Immature natural killer cell (primary cell): ENCODE measurements at places on chromosomes 12 and 14. TPM values are rescaled to one million over a fixed set of nuclear protein-coding genes. Genes with fewer than 3 reads are reported as not detected.
A peak's percentile ranks its signal among the peaks of the same experiment; 100 is the strongest.

GRCh38 chr12:67541625-67541991, 106.9 kb upstream of the DYRK2 start:
- no peak overlapping the region for H3K4me3 ChIP-seq
- no peak overlapping the region for H3K27ac ChIP-seq
- no peak for DNase-seq
- H3K36me3 ChIP-seq = no peaks in the 10 kb centered on the region
- no peaks in the 10 kb centered on the region for H3K27me3 ChIP-seq
- H3K4me1 ChIP-seq = peaks cover 7% of the 10 kb centered on the region

DNA sequence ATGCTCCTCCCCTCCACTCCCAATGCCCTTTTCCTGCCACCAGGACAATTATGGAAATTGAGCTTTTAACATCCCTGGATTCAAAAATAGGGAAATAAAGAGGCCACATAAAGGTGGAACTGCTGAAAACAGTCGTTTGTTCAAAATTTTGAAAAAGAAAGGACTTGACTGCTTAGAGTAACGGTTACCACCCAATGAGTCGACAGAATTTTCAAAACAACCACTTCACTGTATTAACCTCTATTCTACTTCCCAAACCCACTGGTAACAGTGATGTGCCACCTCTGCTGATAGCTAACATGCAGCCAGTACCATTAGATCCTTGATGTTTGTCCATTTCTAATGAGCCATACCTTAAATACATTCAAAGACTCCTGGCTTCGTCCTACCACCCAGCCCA, 4.9 kb downstream of the ST8SIA1 start:
- H3K27me3 ChIP-seq = peaks cover 5% of the 10 kb centered on the region
- DNase-seq = no peak
- no peaks in the 10 kb centered on the region for H3K36me3 ChIP-seq
- H3K27ac ChIP-seq = no peak overlapping the region
- peaks cover 7% of the 10 kb centered on the region for H3K4me1 ChIP-seq

DNA sequence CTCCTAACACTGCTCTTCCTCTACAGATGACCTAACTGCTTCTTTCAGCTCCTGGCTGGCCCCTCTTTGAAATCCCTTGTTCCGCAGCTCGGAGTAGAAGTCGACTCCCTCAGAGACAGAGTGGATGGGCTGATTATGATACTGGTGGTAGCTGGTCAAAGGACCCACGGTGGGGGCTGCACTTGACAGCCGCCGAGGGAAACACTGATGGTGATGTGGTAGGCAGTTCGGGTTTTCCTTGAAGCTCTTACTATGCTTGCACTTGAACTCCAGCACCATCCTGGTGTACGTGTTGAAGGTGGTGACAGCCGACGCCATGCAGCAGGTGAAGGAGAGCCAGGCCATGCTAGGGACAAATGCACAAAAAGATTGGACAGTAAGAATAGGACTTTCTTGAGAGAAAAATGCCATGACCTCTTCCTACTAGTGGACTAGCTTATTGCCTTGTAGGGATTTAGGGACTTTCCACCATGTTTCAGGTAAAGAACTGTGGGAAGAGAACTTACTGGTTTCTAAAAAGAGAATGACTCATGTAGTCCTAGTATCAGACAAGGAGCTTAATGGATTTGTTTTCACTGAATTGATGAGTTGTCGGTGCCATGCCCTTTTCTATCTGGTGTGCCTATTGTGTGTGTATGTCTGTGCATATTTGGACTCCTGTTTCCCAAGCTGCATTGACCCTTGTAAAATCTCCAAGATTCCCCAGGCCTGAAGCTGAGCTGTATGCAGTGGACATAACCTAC, 18.4 kb downstream of the GSG1 start:
- no peaks in the 10 kb centered on the region for H3K4me1 ChIP-seq
- no peaks in the 10 kb centered on the region for H3K27me3 ChIP-seq
- H3K4me3 ChIP-seq = no peak overlapping the region
- H3K27ac ChIP-seq = no peak overlapping the region

- no peaks in the 10 kb centered on the region for H3K4me1 ChIP-seq
- no peak overlapping the region for H3K4me3 ChIP-seq
- H3K27ac ChIP-seq = no peak overlapping the region
- H3K36me3 ChIP-seq = no peaks in the 10 kb centered on the region
Measured at GRCh38 chr12:739349-739748, 13.0 kb upstream of the WNK1 start.

PLEKHD1 gene
- 0.09 TPM for polyA plus RNA-seq

DNA sequence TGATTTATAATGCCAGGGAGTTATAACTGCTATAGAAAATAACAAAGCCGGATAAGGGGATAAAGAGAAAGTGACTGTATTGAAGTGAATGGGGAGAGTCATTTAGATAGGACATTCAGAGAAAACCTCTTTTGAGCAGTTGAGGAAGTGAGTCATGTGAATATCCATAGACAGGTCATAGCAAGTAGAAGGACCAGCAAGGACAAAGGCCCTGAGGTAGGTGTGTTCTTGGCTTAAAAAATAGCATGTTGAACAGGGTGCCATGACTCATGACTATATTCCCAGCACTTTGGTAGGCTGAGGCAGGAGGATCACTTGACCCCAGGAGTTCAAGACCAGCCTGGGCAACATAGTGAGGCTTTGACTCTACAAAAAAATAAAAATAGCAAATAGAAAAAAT, 51.5 kb upstream of the RAP1B start:
- DNase-seq = no peak
- no peak overlapping the region for H3K27ac ChIP-seq
- peaks cover 19% of the 10 kb centered on the region for H3K4me1 ChIP-seq
- peaks cover 3% of the 10 kb centered on the region for H3K27me3 ChIP-seq

- no peak for DNase-seq
- H3K27ac ChIP-seq = no peak overlapping the region
Measured at GRCh38 chr12:52892207-52892852, 12.5 kb downstream of the KRT8 start.

DNA sequence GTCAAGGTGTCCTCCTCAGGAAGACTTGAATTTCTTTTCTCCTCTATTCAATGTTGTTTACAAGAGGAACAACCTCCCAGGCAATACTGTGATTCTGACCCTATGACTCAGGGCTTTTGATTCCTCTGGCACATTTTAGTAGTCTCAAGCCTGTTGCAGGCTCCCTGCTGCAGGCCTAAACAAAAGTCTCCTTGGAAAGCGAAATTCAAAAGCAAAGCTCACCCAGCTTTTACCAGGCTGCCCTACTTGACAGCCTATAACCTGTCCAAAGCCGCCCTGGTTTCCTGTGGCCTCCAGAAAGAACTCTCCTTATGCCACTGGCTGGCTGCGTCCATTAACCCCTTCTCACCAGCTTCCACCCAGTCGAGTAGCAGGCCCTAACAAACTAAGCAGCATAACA, 11.6 kb downstream of the FGD6 start:
- H3K4me1 ChIP-seq = no peaks in the 10 kb centered on the region
- DNase-seq = no peak
- no peaks in the 10 kb centered on the region for H3K36me3 ChIP-seq
- no peak overlapping the region for H3K4me3 ChIP-seq
- no peak overlapping the region for H3K27ac ChIP-seq
- H3K27me3 ChIP-seq = peaks cover 2% of the 10 kb centered on the region

- peaks cover 2% of the 10 kb centered on the region for H3K27me3 ChIP-seq
- DNase-seq = no peak
- no peak overlapping the region for H3K27ac ChIP-seq
- H3K36me3 ChIP-seq = no peaks in the 10 kb centered on the region
- H3K4me3 ChIP-seq = no peak overlapping the region
Measured at GRCh38 chr12:15688202-15688736, 100.9 kb downstream of the EPS8 start.

DNA sequence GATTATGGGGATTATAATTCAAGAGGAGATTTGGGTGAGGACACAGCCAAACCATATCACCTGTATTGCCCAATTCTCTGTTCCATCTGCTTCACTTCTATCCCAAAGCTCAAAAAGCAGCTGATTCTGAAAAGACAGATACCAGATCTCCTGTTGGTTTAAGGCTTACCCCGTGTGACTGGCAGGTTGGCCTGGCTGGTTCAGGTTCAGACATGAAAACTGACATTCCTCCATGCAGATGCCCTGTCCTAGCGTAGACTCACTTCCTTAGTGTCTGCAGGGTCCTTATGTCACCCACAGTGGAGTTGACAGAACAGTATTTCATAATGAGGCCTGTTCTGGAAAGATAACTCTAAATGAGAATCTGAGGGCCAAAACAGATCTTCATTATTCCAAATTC, 61.1 kb upstream of the FLRT2 start:
- DNase-seq = no peak
- H3K27me3 ChIP-seq = peaks cover 4% of the 10 kb centered on the region
- H3K36me3 ChIP-seq = no peaks in the 10 kb centered on the region
- no peak overlapping the region for H3K4me3 ChIP-seq
- no peaks in the 10 kb centered on the region for H3K4me1 ChIP-seq

PHETA1 gene
- polyA plus RNA-seq = 5.5 TPM

DNA sequence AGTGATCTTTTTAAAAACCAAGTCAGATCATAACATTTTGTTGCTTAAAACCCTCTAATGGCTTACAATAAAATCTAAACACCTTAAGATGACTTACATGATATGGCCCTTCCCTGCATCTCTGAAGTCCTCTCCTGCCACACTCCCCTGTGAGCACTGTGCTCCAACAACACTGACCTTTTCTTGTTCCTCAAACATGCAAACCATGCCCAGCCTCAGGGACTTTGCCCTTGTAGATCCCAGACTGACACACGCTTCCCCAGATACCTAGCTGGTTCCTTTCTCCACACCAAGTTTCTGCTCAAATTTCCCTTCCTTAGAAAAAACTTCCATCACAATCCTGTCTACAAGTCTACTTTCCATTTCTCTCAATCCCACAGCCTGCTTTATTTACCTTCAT, 128.6 kb downstream of the IPO8 start:
- H3K27me3 ChIP-seq = no peaks in the 10 kb centered on the region
- H3K36me3 ChIP-seq = no peaks in the 10 kb centered on the region
- H3K4me3 ChIP-seq = no peak overlapping the region
- no peak for DNase-seq
- no peaks in the 10 kb centered on the region for H3K4me1 ChIP-seq

- H3K27me3 ChIP-seq = peaks cover 18% of the 10 kb centered on the region
- peak overlapping the region; percentile 97 for H3K27ac ChIP-seq
- DNase-seq = peak; percentile 42
- peaks cover 51% of the 10 kb centered on the region for H3K4me1 ChIP-seq
- peaks cover 14% of the 10 kb centered on the region for H3K36me3 ChIP-seq
Measured at GRCh38 chr12:121579190-121579791, 1.5 kb downstream of the KDM2B start.

DNA sequence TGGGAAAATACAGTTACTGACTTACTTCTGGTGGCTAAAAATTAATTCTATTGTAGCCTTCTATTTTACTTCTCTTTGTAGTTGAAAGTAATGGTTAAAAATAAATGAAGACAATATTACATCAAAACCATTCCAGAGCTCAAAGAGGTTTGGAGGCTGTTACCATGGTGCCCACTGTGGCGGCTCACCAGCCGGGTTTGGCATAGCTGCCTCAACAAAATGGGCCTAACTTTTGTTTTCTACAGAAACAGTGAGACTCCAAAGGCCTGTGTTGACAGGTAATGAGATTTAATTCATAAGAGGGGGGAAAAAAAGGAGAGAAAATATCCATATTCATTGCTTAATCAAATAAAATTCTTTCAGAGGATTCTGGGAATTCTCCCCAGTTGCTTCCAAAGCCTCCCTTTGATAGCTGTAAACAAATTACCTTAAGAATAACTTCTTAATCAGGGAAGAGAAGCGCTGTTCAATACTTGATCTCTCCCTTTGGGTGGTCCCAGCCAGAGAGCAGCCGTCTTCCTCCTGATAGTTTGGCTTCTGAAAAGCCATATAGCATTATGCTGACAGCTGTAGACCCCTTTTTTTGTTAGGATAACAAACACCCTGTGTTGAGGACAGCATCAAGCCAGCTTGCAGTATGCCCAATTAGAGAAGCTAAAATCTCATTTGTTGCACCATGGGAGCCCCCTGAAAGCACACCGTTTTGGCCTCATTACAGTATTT, 266.8 kb downstream of the NEDD1 start:
- H3K4me1 ChIP-seq = no peaks in the 10 kb centered on the region
- no peaks in the 10 kb centered on the region for H3K27me3 ChIP-seq
- H3K36me3 ChIP-seq = no peaks in the 10 kb centered on the region
- no peak for DNase-seq
- H3K4me3 ChIP-seq = no peak overlapping the region

DNA sequence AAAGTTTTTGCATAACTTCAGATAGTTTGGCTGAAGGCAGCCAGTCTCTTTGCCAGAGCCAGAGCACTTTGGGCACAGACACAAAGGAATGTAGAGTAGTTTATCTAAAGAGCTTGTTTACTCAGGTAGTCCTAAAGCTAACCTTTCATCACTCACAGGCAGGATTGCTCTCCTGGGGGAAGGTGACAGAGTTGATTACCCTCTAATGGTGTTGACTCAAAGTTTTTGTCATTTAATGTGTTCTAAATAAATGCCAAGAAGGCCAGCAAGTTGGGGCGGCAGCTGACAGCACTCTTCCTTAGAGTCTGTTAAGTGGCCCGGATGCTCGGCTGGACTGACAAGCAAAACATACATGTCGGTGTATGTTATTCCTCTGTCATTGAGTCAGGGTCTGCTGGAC, 9.3 kb upstream of the TAS2R46 start:
- peaks cover 12% of the 10 kb centered on the region for H3K4me1 ChIP-seq
- no peaks in the 10 kb centered on the region for H3K36me3 ChIP-seq
- H3K27me3 ChIP-seq = no peaks in the 10 kb centered on the region
- no peak for DNase-seq

DNA sequence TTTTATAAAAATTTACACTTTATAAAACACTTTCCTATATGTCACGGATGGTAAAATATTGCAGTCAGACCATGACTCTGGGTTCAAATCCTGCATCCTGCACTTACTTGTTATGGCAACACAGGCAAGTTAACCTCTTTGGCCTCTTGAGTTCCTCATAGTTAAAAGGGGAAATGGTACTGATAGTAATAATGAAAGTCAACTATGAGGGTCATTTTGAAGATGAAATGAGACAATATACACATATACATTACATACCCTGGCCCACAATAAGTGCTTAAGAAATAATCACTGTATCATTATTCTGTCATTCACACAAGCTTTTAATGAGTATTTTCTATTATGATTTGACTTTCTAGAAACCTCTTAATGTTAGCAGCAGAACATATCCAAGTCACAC, 64.4 kb downstream of the C12orf42 start:
- H3K36me3 ChIP-seq = no peaks in the 10 kb centered on the region
- H3K4me1 ChIP-seq = no peaks in the 10 kb centered on the region
- no peak for DNase-seq
- H3K27me3 ChIP-seq = no peaks in the 10 kb centered on the region

DBX2 gene
- polyA plus RNA-seq = not detected

GLI1 gene
- 0.33 TPM for polyA plus RNA-seq

DNA sequence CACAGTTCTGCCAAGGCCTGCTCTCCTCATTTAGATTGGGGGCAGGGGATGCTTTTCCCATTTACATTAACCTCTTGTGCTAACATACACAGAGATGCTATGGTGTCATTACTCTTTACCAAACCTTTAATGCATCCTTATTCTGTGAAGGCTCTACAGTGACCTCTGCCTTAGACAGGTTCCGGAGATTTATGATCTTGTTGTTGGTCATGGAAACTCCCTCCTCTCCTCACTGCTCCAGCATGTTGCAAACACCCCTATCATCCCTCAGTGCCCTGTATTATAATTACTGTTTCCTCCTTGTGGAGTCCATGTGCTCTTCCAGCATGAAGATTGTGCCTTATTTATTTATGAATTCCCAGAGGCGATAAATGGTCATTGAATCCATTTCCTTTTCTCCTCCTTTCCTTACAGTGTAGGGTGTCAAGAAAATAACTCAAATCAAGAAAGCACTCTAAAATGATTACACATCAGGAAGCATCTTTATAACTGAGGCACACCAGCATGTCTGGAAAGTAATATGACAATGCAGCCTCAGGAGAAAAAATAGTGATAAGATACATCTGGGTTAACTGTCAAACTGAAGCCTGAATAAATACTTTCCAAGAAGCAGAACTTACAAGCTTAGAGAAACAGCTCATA, 37.8 kb downstream of the RTN1 start:
- peaks cover 7% of the 10 kb centered on the region for H3K27me3 ChIP-seq
- no peaks in the 10 kb centered on the region for H3K4me1 ChIP-seq
- no peak overlapping the region for H3K27ac ChIP-seq
- H3K4me3 ChIP-seq = no peak overlapping the region
- H3K36me3 ChIP-seq = no peaks in the 10 kb centered on the region

FOXM1 gene
- 1.2 TPM for polyA plus RNA-seq
